Activated naive CD8-positive, alpha-beta T cell treated with anti-CD3 and anti-CD28 coated beads for 36 hours (primary cell): ENCODE measurements at places on chromosomes 1 and 21. TPM values are rescaled to one million over a fixed set of nuclear protein-coding genes. Genes with fewer than 3 reads are reported as not detected.

Gene METTL25B
- total RNA-seq: 24.9 TPM

Gene SERTAD4
- not detected for total RNA-seq

DNA sequence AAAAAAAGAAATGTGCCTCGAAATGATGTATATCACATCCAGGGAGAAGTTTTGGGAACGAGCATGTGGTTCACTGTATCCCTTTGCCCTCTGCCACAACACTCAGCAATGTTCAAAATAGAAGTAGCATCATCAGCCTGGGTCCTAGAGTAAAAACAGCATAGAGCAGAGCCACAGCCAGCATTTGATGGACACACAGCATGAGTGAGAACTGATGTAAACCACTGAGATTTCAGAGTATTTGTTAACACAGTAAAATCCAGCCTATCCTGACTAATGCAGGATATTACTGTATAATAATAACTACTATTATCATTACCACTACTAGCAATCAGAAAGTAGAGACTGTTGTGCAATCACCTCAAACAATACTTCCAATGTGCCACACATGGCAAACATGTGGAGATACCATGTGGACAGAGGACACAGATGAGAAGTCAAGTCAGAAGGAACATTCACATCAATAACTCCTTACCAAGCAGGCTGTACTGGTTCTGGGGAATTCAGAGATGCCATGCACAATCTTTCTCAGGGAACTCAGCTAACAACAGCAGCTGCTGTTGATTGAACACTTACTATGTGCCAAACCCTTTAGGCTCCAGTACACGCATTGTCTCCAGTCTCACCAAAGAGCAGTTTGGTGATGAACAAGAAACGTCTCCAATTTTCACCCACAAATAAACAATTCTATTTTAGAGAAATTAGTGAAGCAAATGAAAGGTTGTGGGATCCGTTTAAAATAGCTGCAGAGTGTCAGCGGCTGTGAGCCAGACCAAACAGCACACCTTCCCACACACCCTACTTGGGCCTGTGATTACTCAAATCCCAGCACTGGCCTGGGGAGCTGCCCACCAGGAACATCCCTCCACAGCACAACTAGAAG, 16.6 kb upstream of the GFI1 start:
- H3K4me1 ChIP-seq: peaks cover 40% of the 10 kb centered on the region
- peaks cover 4% of the 10 kb centered on the region for H3K36me3 ChIP-seq
- DNase-seq: no peak

GRCh38 chr21:17671733-17672132, 59.0 kb upstream of the BTG3 start:
- H3K36me3 ChIP-seq: no peaks in the 10 kb centered on the region
- DNase-seq: no peak
- H3K27me3 ChIP-seq: peaks cover 3% of the 10 kb centered on the region

DNA sequence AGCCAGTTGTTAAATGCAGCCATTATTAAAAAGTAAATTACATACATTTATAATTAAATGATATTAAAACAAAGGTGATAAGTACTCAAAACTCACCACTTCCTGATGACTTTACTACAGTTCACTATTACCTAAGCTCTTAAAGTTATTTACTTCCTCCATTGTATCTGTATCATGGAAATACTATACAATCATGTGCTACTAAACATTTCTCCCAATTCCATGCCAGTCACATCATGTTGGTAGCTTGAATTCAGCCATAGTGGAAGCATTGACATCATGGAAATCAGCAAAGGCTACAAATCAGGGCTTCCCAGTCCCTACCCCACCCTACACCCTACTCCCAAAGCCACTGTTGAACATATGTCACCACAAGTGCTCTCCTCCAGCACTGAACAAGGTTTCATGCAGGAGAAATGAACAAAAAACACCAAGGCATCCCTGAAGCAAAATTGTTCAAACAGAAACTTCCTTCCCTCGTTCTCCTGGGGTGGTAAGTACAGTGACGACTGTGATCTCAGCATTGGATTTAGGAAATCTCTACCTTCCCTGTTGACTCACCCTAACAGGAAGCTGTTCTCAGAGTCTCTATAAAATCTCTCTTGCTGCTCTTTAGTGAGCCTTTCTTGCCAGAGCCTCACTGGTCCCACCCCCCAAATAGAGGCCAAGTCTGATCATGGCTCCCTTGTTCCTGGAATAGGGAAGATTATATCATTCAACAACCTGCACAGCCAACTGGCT, 12.7 kb downstream of the VSIG8 start:
- no peak for DNase-seq
- H3K36me3 ChIP-seq: no peaks in the 10 kb centered on the region
- H3K27me3 ChIP-seq: no peaks in the 10 kb centered on the region
- no peak overlapping the region for H3K4me3 ChIP-seq
- H3K4me1 ChIP-seq: peaks cover 16% of the 10 kb centered on the region
- no peak overlapping the region for H3K27ac ChIP-seq

Gene LAPTM5
- 233 TPM for total RNA-seq

Gene WDR64
- total RNA-seq: 0.32 TPM

Gene CFAP74
- total RNA-seq: 0.31 TPM
